ENCODE measurements at places on chromosomes 2 and 18.

- DNase-seq, result no peak
Measured at GRCh38 chr2:156023229-156023869, 309.2 kb downstream of the NR4A2 start.

- no peak for DNase-seq
Measured at GRCh38 chr18:50839341-50839740, 19.5 kb upstream of the MRO start.

DNA sequence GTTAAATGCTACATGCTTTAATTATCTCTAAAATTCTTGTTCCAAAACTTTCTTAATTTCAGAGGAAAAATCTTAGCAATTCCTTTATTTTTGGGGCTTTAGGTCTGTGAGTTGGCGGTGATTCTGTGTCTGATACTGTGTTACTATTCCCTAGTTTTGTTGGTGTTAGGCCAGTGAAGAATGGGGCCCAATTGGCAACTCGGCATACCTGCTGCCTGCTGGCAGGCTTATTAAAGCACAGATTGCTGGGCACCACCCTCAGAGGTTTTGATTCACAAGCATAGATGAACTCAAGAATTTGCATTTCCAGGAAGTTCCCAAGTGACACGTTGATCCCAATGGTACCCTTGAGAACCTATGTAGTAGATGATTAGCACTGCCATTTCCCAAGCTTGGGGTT is 101.6 kb downstream of the OSBPL6 start:
- DNase-seq, result no peak

DNA sequence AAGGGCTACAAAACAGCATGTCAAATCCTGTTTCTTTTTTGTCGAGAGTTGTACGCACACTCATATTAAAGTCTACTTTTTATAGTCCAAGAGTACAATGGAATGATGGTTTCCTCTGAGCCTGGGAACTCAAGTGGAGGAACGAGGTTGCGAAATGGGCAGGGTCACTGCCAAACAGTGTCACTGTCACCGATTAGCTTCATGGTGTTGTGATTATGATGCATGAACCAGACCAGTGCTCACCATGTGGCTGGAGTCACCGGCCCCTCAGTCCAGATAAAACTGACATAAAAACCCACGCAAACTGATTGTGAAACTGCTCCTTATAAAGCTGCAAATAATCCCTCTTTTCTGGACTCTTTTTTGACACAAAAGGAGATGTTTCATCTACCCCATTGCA is 122.0 kb downstream of the COPS8 start:
- DNase-seq, result no peak

DNA sequence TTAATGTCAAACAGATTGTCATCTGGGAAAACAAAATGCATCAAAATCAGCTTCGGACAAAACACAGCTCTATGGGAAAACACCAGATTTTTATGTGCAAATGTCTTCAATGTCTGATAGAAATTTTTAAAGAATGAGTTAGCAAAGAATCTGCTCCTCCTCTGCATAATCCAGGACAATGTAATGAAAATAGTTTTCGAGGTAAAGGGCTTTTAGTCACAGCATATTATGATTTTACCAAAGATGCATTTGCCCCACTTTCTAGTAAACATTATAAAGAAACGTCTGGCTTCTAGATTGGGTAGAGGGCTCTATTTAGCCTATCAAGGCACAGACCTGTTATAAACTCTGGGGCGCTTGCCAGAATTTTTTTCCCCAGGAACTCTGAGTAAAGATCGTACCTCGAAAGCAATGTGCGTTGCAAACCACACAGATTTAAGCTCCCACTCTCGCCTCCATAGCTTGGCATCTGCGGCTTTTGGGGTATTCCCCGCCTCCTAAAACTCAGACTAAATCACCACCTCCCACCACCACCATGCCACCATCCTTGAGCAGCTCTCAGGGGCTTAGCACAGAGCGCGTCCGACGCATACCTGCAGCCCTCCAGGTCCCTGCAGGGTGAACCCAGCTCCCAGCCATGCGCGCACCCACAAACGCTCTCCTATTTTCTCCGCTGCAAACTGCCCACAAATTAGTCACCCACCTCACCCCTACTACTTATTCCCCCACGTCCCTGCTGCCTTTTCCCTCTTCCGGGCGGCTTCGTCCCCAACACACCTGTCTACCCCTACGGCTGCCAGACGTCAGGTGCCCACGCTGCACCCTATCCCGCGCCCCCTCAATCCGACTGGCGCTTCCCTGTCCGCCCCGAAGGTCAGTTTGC is 829 bp downstream of the ACVR1C start:
- DNase-seq, result no peak

- DNase-seq, result no peak
Measured at GRCh38 chr2:86592547-86593230, 29.4 kb upstream of the CHMP3 start.

DNA sequence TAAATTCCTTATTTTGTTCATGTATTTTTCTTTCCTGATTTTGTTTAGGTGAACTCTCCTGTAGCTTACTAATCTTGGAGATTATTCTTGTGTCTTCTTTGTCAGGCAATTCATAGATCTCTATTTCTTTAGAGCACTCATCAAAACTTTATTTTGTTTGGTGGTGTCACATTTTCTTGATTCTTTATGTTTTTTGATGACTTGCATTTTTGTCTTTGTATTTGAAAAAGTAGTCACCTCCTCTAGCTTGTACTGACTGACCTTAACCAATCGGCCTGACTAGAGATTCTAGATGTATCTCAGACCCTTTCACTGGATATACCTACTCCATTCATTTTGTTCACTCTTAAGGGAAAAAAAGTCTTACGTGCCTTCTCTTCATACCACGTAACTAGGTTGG is 986.3 kb upstream of the LRRTM1 start:
- DNase-seq, result no peak

GRCh38 chr2:66431846-66432587 is 2.9 kb upstream of the MEIS1 start:
- DNase-seq, result no peak

DNA sequence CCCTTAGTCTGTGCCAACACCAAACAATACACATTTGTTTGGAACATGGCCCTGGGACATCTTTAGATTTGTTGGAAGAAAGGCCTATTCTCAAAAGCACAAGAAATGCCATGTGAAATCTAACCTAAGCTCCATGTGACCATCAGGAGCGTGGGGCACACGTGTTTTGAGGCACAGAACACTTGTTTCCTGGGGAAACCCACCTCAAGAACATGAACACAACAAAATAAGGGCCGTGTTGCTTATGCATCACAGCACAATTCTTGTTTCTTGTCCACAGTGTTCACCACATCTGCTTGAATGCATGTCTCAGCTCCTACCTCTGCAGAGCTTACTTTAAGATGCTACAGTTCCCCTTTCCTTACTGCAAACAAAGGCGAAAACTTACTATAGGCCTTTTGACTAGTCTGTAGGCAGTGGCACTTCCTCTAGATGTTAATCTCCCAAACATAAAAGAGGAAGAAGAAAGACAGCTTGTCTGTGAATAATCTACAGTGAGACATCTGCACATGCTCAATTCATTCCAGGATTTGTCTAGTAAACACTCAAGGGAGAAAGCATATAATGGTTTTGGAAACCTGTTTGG is 165.0 kb downstream of the ANKRD44 start:
- DNase-seq, result no peak

- no peak for DNase-seq
Measured at GRCh38 chr2:58794103-58794502, 553.0 kb upstream of the FANCL start.

GRCh38 chr2:84700006-84700405 is 180.9 kb downstream of the TRABD2A start:
- no peak for DNase-seq
